Peyer's patch (tissue), 4 donors: ENCODE measurements at places on chromosomes 16 and 17.

- H3K4me1 ChIP-seq = peaks cover 5% of the 10 kb centered on the region
- H3K36me3 ChIP-seq = no peaks in the 10 kb centered on the region
- no peak overlapping the region for H3K4me3 ChIP-seq
- peak; percentile 2 for DNase-seq
- no peak overlapping the region for H3K27ac ChIP-seq
Observed at GRCh38 chr17:2952174-2952845, 111.1 kb downstream of the OR1D5 start.

DNA sequence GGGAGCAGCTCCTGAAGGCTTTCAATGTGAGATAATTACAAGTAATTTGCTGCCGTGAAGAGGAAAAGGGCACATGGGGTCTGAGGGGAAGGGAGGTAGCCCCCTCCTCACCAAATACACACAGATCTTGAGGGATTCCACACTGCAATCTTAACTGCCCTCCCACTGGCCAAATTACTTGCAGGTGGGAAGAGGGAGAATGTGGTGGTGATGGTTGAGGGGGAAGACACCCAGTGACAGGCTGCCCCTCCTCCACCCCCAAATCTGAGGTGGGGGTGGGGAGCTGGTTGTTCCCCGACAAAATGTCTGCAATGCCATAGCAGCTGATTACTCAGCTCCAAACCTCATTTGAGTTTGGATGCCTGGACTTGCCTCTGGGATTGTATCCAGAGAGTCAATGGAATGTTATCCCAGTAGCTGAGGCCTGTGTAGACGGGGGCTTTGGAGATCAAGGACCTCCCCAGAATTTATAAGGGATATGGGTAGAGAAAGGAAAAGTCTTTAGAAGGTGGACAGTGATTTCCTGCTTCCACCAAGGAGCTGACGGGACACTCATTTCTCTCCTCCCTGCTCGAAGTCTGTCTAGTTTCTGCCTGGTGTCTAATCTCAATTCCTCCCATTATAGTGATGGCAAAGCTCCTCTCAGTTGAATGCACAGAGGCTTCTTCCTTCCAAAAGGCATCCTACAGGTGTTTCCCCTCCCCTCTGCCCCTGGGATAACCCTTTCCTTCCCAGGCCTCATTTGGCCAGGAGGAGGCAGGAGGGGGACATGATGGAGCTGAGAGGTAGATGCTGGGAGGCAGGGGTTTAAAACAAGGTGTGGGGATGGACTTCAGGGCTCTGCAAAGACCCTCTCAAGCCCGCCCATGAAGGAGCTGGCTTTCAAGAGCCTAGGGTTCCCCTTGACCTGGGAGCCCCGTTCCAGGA is 8.7 kb downstream of the DLX4 start:
- no peak overlapping the region for H3K27ac ChIP-seq
- no peaks in the 10 kb centered on the region for H3K4me1 ChIP-seq
- no peak for DNase-seq
- peaks cover 12% of the 10 kb centered on the region for H3K27me3 ChIP-seq

GRCh38 chr16:84833542-84834402 is 14.0 kb downstream of the CRISPLD2 start:
- H3K27ac ChIP-seq = peak overlapping the region; percentile 92
- H3K4me3 ChIP-seq = no peak overlapping the region
- H3K4me1 ChIP-seq = no peaks in the 10 kb centered on the region
- H3K27me3 ChIP-seq = no peaks in the 10 kb centered on the region
- no peak for DNase-seq
- H3K36me3 ChIP-seq = no peaks in the 10 kb centered on the region

GRCh38 chr16:10862438-10862837 is 14.6 kb upstream of the CIITA start:
- H3K27ac ChIP-seq = no peak overlapping the region
- H3K36me3 ChIP-seq = no peaks in the 10 kb centered on the region
- no peak for DNase-seq
- no peak overlapping the region for H3K4me3 ChIP-seq
- no peaks in the 10 kb centered on the region for H3K27me3 ChIP-seq
